G401 (cell line): ENCODE measurements at places on chromosomes 2 and 18. TPM values are rescaled to one million over a fixed set of nuclear protein-coding genes. Genes with fewer than 3 reads are reported as not detected.

ALPP gene
- total RNA-seq, result 6.2 and 9.0 TPM in 2 replicates

GRCh38 chr18:46663539-46663938, 6.5 kb upstream of the LOXHD1 start:
- DNase-seq, result no peak

GRCh38 chr18:55119434-55119833, 160.2 kb upstream of the CCDC68 start:
- no peak for DNase-seq

DNA sequence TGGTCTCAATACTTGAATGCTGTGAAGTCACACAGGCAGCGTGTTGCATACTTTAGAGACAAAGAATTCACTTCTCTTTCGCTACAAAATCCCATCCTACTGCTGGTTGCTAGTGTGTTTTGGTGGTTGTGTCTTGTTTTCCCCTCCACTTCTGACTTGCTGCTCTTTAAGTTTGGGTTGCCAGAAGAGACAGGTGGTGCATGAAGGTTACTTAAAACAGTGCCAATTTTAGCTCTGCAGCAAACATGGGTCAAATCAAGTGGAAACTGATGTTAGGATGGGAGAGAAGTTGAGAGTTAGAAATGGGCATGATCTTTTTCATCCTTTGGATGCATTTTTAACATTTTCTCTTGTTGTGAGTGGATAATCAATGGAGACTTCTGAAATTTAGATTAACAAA, 136.2 kb upstream of the KCNH7 start:
- DNase-seq, result peak; percentile 89

SOX11 gene
- not detected in 2 replicates for total RNA-seq

DNA sequence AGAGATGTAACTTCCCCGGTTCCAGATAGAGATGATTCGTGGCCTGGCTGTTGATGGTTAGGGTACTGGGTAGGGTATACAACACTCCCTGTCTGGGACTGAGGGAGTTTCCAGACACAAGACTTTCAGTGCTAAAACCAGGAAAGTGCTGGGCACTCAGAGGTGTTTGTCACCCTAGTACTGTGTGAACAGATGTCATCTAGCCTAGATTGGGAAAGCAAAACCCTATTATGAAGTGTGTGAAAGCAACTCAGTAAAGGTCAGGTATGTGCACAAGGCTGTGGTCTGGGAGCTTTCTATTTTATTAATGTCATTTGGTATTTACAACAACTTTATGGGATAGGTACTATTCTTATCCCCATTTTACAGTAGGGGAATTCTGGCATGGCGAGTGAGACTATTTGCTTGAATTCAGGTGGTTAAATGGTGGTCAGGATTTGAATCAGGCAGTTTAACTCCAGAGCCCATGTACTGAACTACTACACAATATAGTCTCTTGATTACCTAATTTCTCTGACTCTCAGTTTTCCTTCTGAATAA, 2.6 kb downstream of the BZW1 start:
- no peak for DNase-seq

NEU2 gene
- total RNA-seq, result not detected in 2 replicates

DNA sequence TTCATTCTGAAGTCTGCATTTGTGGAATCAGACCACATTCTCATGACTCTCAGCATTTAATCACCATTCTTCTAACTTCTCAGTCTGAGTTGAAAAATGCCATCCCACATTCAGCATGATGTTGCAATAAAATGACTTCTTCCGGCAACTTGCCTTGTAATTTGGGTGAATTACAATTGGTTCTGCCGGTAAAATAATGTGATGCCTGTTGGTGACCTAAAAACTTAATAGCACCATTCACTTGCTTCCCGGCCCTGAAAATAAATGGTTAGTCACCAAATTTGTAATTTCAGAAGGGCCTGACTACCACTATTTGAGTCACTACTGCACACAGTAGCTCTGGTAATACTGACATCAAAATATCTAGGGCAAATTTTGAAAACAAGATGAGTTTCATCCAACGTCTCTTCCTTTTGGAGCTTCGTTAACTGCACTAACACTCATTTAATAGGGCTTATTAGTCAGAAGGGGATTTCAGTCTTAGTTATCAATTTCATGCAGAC, 637.1 kb upstream of the CHAC2 start:
- DNase-seq, result no peak

DNA sequence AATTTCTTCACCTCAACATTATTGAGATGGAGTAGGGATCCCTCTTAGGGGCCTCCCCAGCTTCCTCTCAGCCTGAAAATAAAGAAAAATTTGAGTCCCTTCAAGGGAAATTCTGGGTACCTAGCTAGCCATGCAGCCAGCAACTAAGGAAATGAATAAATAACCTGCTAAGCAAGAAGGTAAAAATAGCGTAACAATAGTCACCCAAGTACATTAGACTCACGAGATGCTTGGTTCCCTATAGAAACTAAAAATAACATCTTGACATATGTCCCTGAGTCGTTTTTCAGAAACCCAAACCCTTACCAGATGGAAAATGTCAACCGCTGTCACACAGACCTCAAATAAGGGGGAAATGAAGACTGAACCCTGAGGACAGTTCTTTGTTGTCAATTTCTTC, 51.9 kb downstream of the CACNB4 start:
- no peak for DNase-seq

- no peak for DNase-seq
Observed at GRCh38 chr2:95058989-95059641, 33.6 kb downstream of the MAL start.

GRCh38 chr2:97769308-97769707, 55.9 kb downstream of the ZAP70 start:
- no peak for DNase-seq
